ENCODE measurements at places on chromosomes 7 and 10. TPM values are rescaled to one million over a fixed set of nuclear protein-coding genes. Genes with fewer than 3 reads are reported as not detected.

DNA sequence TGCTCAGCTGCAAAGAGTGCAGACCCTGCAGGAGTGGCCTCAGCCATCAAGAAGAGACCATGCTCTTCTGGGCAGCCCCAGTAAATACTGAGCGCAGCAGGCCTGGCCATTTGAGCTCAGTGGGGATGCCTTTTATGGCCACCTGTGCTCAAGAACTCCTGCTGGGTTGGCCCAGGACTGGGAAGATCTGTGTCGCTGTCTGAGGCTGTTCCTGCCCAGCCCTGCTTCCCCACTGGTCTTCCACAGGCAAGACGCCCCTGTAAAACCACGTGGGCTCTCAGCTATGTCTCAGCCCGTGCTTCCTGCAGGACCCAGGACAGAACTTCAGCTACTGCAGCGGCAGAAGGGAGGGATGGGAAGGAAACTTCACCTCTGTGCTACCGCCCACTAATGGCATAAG lies 10.5 kb upstream of the PPIF start:
- no peak for DNase-seq

DNA sequence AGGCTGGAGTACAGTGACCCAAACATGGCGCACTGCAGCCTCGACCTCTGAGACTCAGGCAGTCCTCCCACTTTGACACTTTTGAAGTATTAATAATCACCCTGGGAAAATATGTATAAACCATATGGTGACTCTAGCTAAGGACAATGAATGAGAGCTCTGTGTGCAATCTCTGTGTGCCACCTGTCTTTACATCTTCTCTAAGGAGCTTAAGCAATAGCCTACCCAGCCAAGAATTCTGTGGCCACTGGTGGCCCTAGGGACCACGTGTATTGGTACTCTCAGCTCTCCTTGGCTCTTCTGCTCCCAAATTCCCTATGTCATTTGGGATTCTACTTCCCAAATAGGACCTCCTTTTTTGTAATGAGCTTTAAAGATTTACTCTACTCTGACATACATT lies 23.7 kb downstream of the FGF8 start:
- no peak for DNase-seq

GRCh38 chr7:90933041-90933440 lies 331.2 kb upstream of the FZD1 start:
- DNase-seq: no peak

DNA sequence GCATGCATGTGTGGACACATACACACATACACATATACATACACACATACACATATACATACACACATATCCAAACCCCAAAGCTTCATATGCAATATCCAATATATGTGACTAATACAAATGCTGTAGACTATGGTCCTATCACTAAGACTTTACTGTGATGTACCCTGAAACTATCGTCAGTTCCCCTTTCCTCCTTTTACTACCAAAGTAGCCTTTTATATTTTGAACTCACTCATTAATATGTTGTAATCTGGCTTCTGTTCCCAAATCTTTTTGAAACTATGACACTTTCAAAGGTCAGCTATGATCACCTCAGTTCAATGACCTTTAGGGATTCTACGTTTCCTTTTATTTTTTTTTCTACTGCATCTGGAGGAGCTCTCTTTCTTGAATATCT lies 64.8 kb upstream of the TFEC start:
- no peak for DNase-seq

- no peak for DNase-seq
These were observed 782.5 kb downstream of the LRMDA start for GRCh38 chr10:76213876-76214275.

GRCh38 chr7:75572814-75573213 lies 80.7 kb downstream of the SPDYE5 start:
- DNase-seq: no peak

DNA sequence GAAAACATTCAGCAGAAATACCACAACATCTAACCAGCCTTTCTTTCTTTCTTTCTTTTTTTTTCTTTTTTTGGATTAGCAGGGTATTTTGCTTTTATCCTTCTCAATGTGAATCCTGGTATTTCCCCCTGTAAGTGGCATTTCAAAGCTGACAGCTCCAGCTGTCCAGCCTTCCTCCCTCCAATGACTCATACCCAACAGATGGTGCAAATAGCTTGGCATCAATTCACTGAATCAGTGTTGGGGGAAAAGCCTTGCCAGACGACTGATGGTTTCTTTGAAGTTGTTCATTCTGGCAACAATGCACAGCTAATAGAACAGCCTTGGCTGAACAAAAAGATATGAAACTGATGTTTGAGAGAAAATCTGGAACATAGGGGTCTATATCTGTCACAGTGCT lies 316.8 kb upstream of the STEAP1 start:
- peak; percentile 24 for DNase-seq

- peak; percentile 100 for DNase-seq
These were observed 190.8 kb downstream of the MLLT10 start for GRCh38 chr10:21724687-21725367.

- DNase-seq: no peak
These were observed 2.0 kb downstream of the BAZ1B start for GRCh38 chr7:73519867-73520672.

- peak; percentile 57 for DNase-seq
These were observed 58.1 kb downstream of the CTBP2 start for GRCh38 chr10:125102246-125102645.

GRCh38 chr10:62442006-62442405 lies 67.8 kb downstream of the ZNF365 start:
- DNase-seq: peak; percentile 18

GRCh38 chr10:108544500-108545120 lies 1378.7 kb downstream of the XPNPEP1 start:
- DNase-seq: peak; percentile 68

- DNase-seq: no peak
These were observed 122.8 kb upstream of the ZNF92 start for GRCh38 chr7:65250697-65251395.

DNA sequence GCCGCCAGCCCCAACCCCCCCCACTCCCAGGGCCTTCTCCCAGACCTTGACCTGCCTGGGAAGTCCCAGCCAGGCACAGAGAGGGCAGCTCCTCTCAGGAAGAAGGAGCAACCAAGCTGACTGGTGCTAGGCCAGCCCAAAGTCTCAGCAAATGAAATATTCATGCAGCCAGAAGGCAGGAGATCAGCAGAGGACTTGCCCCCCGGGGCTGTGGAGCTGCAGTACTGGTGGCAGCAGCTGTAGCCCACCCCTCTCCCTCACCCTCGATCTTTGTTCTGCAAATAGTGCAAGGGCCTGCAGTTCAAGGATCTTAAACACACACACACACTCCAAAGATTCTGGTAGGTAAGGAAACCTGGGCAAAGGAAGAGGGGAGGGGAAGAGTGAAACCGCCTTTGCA lies 3.5 kb upstream of the SRRM3 start:
- no peak for DNase-seq

DNA sequence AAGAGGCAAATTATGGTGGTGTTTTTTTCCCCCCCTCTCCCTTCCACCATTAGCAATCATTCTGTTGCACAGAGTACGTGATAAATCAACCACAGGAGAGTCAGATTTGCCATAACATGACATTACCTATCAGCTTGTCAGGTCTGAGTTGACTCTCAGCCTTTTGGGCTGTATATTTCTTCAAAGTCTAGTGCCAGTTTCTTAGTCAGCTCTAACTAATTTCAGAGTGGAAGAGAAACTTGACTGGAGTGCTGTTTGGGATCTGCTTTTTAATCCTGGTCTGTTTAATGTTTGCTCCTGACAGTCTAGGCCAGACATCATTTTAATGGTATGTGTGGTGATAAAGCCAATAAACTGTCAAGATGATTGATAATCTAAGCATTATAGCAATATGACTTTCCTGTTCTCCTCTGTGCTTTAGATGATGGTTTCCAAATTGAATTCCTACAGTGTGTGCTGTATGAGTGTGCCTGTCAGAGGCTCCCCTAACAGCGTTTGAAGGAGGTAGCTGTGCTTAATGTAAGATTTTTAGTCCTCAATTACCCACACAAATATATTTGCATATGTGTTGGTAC lies 76.9 kb downstream of the LRMDA start:
- DNase-seq: peak; percentile 3

GRCh38 chr7:42672339-42672999 lies 239.4 kb downstream of the C7orf25 start:
- DNase-seq: peak; percentile 26

GRCh38 chr7:115965236-115965635 lies 65.3 kb downstream of the TFEC start:
- DNase-seq: no peak

DNA sequence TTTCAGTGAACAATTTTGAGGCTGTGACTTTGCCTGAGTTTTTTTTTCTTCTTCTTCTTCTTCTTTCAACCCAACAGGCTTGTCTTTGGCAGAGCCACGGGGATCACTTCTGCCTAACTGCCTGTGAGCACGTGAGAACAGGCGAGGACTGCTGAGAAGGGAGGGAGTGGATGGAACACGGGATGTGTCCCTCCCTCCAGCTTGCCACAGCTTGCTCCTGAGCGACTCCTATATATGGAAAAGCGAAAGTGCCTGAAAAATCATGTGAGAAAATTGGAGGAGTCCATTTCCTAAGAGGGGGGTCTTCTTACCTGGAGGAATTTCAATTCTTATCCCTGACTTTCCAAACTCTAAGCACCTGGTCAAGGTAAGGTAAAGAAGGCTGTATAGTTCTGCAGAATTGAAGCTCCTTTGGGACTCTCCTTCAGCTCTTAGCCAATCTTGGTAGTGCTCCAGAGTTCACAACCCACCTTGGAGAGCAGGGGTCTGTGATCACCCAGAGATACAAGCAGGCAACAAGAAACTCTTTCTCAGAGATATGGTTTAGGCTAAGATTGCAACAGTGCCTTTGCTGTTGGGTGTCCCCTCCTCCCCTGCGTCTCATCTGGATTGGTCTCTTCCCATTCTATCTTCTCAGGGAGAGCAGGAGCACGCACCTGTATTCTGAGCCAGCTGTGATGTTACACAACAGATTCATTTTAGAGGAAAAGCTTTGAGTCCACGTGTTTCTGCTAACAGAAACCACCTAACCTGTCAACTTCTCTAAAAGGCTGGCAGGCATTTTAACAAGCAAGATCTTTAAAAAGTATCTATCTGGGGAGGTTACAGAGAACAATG lies at the start of gene MAT1A:
Gene MAT1A, minus strand, starts transcription at position 208 of the 837 bp plus-strand sequence. CDS start 235 bp downstream, outside the sequence.
- peak; percentile 35 for DNase-seq

DNA sequence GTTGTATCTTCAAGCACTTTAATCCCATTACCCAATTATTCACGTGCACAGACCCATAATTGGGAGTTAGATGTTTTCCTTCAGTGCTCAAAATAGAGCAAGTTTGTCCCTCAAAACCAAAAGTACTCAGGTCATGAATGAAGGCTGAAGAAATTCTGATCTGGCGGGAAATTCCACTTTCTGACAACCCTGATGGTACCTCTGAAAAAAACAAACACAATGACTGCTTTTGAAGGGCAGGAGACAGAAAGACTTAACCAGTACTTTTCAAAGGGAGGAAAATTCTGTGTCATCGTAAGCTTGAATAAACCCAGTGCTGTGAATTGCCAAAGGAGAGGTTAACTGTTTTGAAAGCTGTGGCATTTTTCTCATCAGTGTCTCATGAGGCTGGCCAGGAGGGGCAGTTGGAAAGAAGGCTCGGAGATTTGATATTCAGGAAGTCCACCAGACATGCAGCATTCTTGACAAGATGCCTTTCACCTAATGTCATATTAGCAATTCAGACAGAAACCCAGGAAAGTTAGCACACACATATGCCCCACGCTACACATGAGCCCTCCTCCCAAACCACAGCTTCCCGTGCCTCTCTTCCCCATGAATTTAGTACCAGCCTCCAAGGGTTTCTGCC lies 347.0 kb downstream of the KCNMA1 start:
- peak; percentile 97 for DNase-seq

GRCh38 chr7:75536940-75537538 lies 44.9 kb downstream of the SPDYE5 start:
- no peak for DNase-seq

GRCh38 chr7:73560109-73560835 lies 2.8 kb upstream of the BCL7B start:
- peak; percentile 79 for DNase-seq

- DNase-seq: no peak
These were observed 22.4 kb downstream of the PPP2R2D start for GRCh38 chr10:131923038-131923756.

GRCh38 chr10:5945561-5946418 lies 31.6 kb downstream of the IL15RA start:
- DNase-seq: peak; percentile 97

GRCh38 chr10:119947300-119947699 lies 54.8 kb downstream of the SEC23IP start:
- DNase-seq: no peak

DNA sequence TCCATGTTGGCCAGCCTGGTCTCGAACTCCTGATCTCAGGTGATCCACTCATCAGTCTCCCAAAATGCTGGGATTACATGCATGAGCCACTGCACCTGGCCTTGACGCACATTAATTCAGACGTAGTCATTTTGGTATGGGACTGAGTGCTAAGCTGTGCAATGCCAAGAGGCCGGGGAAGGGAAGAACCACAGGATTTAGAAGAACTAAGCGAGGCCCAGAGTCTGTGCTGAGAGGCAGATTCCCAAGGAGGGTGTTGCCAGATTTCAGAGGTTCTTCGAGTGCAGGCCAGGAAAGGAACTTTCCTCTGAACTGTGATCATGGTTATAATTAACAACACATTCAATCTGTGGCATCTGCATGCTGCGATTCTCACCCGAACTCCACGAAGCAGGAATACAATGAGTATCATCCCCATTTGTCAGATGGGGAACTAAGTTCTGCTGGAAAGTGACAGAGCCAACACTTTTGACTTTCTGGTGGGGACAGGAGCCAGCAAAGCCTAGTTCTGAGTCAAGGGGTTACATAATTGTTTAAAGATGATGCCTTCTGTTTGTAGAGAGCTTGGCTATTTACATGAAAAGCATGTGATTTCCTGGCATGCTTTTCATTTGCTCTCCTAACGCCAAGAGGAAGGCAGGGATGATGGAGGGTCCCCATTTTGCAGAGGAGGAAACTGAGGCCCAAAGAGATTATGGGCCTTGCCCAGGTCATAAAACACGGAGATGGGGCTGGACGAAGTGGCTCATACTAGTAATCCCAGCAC lies 6.2 kb upstream of the ZAN start:
- DNase-seq: peak; percentile 35

DNA sequence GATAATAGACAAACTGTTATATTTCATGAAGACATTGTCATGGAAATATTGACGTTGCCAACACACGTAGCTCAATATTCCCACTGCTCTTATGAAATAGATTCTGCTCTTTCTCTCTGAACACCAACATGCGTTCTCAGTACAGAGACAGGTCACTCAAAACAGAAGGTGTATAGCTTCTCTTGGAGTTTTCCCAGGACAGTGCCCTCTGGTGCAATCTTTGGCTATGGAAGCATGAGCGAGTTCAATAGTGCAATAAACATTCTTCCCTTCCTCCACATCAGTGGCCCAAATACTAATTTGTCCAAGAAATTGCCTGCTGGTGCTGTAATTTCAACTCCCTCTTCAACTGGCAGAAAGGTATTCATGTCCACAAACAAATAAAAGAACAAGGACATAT lies 145.3 kb downstream of the MAGI2 start:
- no peak for DNase-seq

AKR1C8 gene
- not detected for total RNA-seq

CNPY1 gene
- not detected for total RNA-seq

HOXA9 gene
- total RNA-seq: not detected

COMTD1 gene
- 3.5 TPM for total RNA-seq

LIPJ gene
- under 0.01 TPM for total RNA-seq

IDE gene
- total RNA-seq: 13.9 TPM

SVIL gene
- 23.7 TPM for total RNA-seq

CAMK2B gene
- total RNA-seq: 10.9 TPM

TLX1 gene
- total RNA-seq: not detected

C7orf33 gene
- not detected for total RNA-seq

IDI2 gene
- total RNA-seq: not detected

MIOS gene
- 33.5 TPM for total RNA-seq

MBL2 gene
- not detected for total RNA-seq

MGMT gene
- 7.5 TPM for total RNA-seq

Data from RPMI7951 (cell line).